SK-N-SH (cell line): ENCODE measurements at places on chromosomes 6 and 20. TPM values are rescaled to one million over a fixed set of nuclear protein-coding genes. Genes with fewer than 3 reads are reported as not detected.

Gene PPP1R14C
- polyA plus RNA-seq = not detected in 2 replicates

DNA sequence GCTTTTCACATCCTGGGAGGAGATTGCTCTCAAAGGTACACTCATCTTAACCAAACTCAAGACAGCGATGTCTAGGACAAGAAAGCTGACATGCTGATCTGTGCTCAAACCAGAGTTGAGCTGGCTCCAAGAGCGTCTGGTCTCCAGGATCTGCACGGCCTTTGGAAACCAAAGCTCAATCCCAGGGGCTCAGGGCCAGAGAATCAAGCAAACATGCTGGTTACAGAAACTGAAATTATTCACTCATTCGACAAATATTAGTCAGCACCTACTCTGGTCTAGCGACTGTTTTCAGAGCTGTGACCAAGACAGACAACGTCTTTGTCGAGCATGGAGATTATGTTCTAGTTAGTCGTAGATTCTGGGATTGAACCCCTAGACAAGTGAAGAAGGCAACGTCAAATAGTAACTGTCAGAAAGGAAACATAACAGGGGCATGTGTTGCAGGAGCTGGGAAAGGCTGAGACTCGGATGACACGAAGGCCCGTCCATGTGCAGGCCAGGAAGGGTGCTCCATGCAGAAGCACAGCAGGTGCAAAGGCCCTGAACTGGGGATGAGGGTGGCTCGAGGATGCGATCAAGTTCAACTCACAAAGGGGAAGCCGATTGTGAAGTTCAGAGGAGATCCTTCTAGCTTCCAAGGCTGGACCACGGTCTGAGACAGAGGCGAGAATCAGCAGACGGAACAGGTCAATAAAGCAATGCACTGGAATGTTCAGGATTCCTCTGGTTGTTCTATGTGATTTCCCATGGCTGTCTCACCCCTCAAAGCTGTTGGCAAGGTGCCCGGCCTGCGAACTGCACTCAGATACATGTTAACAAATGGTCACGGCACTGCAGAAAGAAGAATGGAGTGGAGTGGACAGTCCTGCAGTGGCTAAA is 12.5 kb upstream of the PCK1 start:
- no peak overlapping the region for H3K27ac ChIP-seq
- no peaks in the 10 kb centered on the region for H3K4me1 ChIP-seq
- H3K4me3 ChIP-seq = no peak overlapping the region
- no peaks in the 10 kb centered on the region for H3K36me3 ChIP-seq
- H3K27me3 ChIP-seq = peaks cover 43% of the 10 kb centered on the region

Gene BMP6
- 0.03 TPM in 1 of 2 replicates, not detected in the other for polyA plus RNA-seq

DNA sequence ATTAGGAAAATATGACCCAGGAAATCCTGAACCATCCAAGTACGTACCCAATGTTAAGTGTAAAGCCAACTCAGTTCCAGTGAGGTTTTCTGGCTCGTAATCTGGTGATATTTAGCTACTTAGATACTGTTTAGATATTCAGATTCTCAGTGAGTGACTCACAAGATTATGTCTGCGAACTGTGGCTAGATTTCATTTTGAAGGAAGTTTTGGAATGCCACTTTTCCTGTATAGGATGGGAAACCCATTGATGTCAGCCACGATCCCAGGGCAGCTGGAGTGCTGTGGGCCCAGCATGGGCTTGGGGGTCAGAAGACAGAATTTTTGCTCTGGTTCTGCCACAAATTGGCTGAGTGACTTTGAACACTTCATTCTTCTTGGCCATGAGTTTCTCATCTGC is 76.3 kb downstream of the TMEM170B start:
- no peak overlapping the region for H3K4me3 ChIP-seq
- DNase-seq = no peak
- no peaks in the 10 kb centered on the region for H3K4me1 ChIP-seq
- H3K27me3 ChIP-seq = no peaks in the 10 kb centered on the region

GRCh38 chr20:36666181-36666740 is 20.3 kb upstream of the SLA2 start:
- no peaks in the 10 kb centered on the region for H3K4me1 ChIP-seq
- no peaks in the 10 kb centered on the region for H3K27me3 ChIP-seq
- no peak for DNase-seq

DNA sequence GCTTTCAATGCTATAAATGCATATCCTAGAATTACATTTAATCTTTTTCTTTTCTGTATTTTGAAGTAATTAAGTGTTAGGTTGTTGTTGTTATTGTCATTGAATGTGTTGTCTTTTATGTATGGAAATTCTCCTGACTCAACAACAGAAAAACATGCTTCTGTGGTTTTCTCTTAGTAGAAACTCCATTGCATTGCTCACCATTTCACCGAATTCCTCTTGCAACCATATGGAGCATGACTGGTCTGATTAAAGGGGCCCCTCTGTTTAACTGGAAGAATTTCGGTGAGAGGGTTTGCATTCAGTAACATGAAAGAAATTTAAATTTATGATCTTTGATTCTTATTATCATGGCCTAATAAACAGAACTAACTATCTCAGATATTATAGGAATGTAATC is 454.3 kb upstream of the JARID2 start:
- no peak overlapping the region for H3K4me3 ChIP-seq
- peaks cover 22% of the 10 kb centered on the region; the same call in 1 of the 2 replicates for H3K4me1 ChIP-seq
- no peaks in the 10 kb centered on the region for H3K36me3 ChIP-seq
- no peak for DNase-seq
- H3K27me3 ChIP-seq = no peaks in the 10 kb centered on the region

- no peaks in the 10 kb centered on the region for H3K36me3 ChIP-seq
- H3K4me1 ChIP-seq = peaks cover 4% of the 10 kb centered on the region; the same call in 1 of the 2 replicates
- H3K4me3 ChIP-seq = no peak overlapping the region
- H3K27ac ChIP-seq = no peak overlapping the region
These were observed 46.7 kb downstream of the RNF217 start for GRCh38 chr6:125008957-125009356.

DNA sequence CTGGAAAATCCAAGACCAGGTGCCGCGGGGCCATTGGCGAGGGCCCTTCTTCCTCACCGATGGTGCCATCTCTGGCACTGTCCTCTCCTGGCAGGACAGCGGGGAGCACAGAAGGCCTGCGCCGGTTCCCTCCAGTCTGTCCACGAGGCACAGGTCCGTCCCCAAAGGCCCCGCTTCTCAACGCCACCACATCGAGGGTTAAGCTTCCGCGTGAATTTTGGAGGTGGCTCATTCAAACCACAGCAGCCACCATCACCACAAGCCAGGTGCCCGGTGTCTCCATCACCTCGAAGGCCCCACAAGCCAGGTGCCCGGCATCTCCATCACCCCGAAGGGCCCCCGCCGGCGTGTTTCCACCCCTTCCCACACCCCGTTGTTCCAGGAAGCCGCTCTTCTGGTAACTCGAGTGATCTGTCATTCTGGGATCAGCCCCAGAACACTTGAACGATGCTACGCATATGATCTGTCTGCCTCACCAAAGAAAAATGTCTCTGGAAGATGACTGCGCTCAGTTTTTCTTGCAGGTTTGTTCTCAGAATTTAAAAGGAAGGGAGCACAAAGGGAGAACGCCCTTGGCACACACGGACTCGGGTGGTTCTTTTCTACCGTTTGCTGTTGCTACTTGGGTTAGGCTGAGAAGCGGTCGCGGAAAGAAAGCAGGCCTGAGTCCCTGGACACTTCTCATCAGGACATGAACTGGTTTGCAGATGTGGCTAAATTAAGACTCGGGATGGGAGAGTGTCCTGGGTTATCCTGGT is 9.9 kb upstream of the KIF25 start:
- no peak overlapping the region for H3K27ac ChIP-seq
- H3K27me3 ChIP-seq = no peaks in the 10 kb centered on the region
- DNase-seq = no peak
- H3K4me3 ChIP-seq = no peak overlapping the region
- H3K4me1 ChIP-seq = no peaks in the 10 kb centered on the region

Gene C6orf58
- 0.07 TPM in 1 of 2 replicates, not detected in the other for polyA plus RNA-seq

GRCh38 chr6:137978252-137978896 is 111.3 kb downstream of the TNFAIP3 start:
- no peak overlapping the region for H3K4me3 ChIP-seq
- no peaks in the 10 kb centered on the region for H3K4me1 ChIP-seq
- H3K27me3 ChIP-seq = peaks cover 6% of the 10 kb centered on the region; the same call in 1 of the 2 replicates
- H3K27ac ChIP-seq = no peak overlapping the region
- DNase-seq = no peak
- no peaks in the 10 kb centered on the region for H3K36me3 ChIP-seq

Gene HLA-DMB
- polyA plus RNA-seq = 0.10 TPM in 1 of 2 replicates, not detected in the other

DNA sequence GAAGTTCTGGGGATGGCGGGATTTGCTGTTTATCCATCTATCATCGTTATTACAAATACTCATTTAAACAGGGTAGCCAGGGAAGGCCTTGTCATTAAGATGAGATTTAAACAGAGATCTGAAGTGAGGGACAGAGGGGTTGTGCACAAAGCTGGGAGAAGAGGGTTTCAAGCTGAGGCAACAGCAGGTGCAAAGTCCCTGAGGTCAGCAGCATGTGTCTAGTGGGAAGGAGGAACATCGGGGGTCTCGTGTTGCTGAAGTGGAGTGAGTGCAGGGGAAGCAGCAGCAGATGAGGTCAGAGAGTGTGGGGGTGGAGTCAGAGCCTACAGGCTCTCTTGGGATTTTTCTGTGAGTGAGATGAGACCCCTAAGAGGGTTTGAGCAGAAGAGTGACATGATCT is 52.0 kb downstream of the CDH22 start:
- H3K27me3 ChIP-seq = no peaks in the 10 kb centered on the region
- H3K36me3 ChIP-seq = no peaks in the 10 kb centered on the region
- no peaks in the 10 kb centered on the region for H3K4me1 ChIP-seq
- no peak overlapping the region for H3K27ac ChIP-seq
- H3K4me3 ChIP-seq = no peak overlapping the region

DNA sequence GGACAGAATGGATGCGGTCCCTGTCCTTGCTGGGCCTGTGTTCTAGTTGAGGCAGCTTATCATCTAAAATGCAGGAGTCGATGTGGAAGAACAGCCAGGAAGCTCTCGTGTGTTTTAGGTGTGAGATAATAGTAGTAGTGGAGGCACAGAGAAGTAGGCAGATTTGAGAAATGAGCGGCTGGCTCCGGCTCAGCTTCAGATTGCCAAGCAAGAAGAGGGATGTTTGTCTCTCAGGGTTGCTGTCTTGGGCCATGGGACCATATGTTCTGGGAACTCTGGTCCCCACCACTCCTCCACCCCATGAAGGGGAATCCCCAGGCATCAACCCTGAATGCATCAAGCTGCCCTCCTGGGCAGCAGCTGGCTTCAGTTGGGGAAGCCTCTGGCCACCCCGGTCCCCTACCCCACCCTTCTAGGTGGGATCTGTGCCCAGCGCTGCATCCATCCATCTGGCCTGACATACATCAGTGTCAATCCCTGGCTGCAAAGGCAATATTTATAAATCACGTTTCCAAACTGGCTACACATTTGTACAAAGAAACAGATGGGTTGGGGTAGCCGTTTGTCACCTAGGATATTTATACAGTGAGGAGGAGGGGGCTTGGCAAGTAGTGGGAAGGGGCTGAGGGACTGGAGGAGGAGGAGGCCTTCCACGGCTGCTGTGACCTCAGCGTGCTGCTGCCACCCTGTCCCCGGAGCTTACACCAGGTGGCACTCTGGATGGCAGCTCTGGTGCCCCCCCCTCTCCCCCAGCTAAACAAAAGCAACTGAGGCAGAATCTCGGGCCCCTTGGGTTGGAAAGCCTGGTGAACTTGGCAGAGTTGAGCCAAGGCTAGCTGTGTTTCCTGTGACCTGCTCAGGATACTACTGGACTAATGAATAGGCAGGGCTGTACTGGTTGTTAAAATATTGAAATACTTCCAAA is 64.4 kb downstream of the CD40 start:
- no peak overlapping the region for H3K27ac ChIP-seq
- DNase-seq = no peak
- no peak overlapping the region for H3K4me3 ChIP-seq
- H3K36me3 ChIP-seq = no peaks in the 10 kb centered on the region
- H3K27me3 ChIP-seq = no peaks in the 10 kb centered on the region

GRCh38 chr6:56954403-56955170 is at the start of gene BEND6:
Gene BEND6, plus strand, starts transcription at chr6:56955107. Its CDS starts 26,704 bp downstream, at chr6:56981811.
- DNase-seq = peak; percentile 87
- H3K27ac ChIP-seq = peak within 1 kb of the TSS; percentile 92
- H3K4me1 ChIP-seq = peaks cover 7% of the 10 kb centered on the region
- H3K27me3 ChIP-seq = no peaks in the 10 kb centered on the region
- H3K4me3 ChIP-seq = peak within 1 kb of the TSS; percentile 92

- H3K36me3 ChIP-seq = no peaks in the 10 kb centered on the region
- H3K27me3 ChIP-seq = no peaks in the 10 kb centered on the region
- H3K4me1 ChIP-seq = no peaks in the 10 kb centered on the region
- H3K27ac ChIP-seq = no peak overlapping the region
- no peak overlapping the region for H3K4me3 ChIP-seq
These were observed 23.3 kb upstream of the ARHGAP18 start for GRCh38 chr6:129733290-129733689.

DNA sequence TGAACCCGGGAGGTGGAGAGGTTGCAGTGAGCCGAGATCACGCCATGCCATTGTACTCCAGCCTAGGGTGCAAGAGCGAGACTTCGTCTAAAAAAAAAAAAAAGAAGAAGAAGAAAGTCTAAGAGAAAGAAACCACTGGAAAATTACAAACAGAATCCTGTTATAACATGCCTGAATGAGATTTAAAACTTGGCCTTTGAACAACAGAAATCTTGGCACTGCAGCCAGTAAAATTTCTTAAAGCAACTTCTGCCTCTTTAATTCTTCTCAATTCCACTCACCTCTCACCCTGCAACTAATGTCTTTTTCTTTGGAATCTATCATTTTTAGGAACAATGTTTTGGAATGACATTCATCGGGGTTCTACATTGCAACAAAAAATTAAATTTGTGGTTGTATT is 26.3 kb downstream of the PM20D2 start:
- no peaks in the 10 kb centered on the region for H3K4me1 ChIP-seq
- H3K36me3 ChIP-seq = no peaks in the 10 kb centered on the region
- no peaks in the 10 kb centered on the region for H3K27me3 ChIP-seq
- H3K27ac ChIP-seq = no peak overlapping the region
- no peak overlapping the region for H3K4me3 ChIP-seq

Gene POPDC3
- 19.0 and 21.3 TPM in 2 replicates for polyA plus RNA-seq

Gene EMILIN3
- 0.02 and 0.08 TPM in 2 replicates for polyA plus RNA-seq

Gene HAO1
- polyA plus RNA-seq = not detected in 2 replicates

Gene UNC5CL
- 0.10 TPM in 2 replicates for polyA plus RNA-seq

DNA sequence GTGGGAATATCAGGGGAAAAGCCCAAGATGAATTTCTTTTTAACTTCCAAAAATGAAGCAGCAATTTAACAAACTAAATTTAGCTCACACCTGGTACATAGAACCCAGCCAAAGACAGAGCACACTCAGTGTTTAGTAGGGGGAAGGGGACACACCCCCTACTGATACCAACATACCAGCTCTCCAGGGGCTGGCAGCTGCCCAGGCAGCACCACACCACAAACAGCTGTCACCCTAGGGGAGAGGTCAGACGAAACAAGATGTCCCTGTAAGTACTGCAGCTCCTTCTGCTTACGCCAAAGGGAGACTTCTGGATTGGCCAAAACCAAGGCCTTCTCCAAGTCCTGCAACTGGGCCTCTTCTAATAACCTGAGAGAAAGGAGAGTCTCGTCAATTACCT is 26.0 kb downstream of the MDN1 start:
- H3K27ac ChIP-seq = no peak overlapping the region
- DNase-seq = no peak
- no peaks in the 10 kb centered on the region for H3K4me1 ChIP-seq
- H3K36me3 ChIP-seq = peaks cover 20% of the 10 kb centered on the region
- H3K4me3 ChIP-seq = no peak overlapping the region
